ENCODE measurements at places on chromosomes 2 and 18.
A peak's percentile ranks its signal among the peaks of the same experiment; 100 is the strongest.

GRCh38 chr2:153870308-153870707 lies 1.4 kb upstream of the GALNT13 start:
- H3K4me1 ChIP-seq, result peaks cover 20% of the 10 kb centered on the region
- no peak overlapping the region for H3K4me3 ChIP-seq
- H3K36me3 ChIP-seq, result no peaks in the 10 kb centered on the region
- DNase-seq, result no peak

DNA sequence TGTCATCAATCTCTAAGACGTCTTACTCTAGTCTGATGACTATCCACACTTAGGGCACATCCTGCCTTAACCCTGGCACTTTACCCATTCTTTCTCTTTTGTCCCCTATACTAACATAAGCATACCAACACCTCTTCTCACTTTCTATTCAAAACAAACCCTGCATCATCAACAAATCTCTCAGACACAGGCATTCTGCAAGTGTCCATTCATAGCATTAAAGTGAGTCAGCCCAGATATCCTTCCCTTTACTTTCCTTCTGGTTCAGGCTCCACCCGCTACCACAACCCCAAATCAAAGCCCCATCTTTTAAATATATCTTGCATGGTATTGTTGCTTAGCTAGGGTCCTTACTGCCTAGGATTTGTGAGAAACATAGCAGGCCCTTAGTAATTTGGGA lies 3.8 kb downstream of the GRB14 start:
- H3K27ac ChIP-seq, result no peak overlapping the region
- no peaks in the 10 kb centered on the region for H3K27me3 ChIP-seq
- no peak for DNase-seq
- H3K36me3 ChIP-seq, result no peaks in the 10 kb centered on the region

DNA sequence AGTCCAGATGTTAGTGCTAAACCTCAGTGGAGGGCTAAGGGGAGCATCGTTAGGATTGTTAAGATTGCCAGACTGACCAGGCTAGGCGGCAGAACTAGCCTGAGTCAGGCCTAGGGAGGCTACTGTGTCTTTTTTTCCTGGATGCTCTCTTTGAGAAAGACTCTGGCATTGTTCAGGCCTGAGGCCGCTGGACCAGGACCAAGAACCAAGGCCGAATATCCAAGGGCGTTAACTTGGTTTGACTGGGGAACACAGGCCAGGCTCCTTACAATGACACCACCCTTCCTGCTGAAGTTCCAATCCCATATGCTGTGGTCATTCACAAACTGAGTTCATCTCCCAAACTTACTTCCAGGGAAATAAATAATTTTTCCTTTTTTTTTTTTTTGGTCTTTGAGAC lies 10.6 kb downstream of the HTRA2 start:
- no peaks in the 10 kb centered on the region for H3K27me3 ChIP-seq
- no peaks in the 10 kb centered on the region for H3K36me3 ChIP-seq
- no peak overlapping the region for H3K27ac ChIP-seq
- DNase-seq, result no peak
- no peaks in the 10 kb centered on the region for H3K4me1 ChIP-seq
- no peak overlapping the region for H3K4me3 ChIP-seq

- peak overlapping the region; percentile 39 for H3K27ac ChIP-seq
- peaks cover 13% of the 10 kb centered on the region for H3K4me1 ChIP-seq
- no peaks in the 10 kb centered on the region for H3K27me3 ChIP-seq
- no peak for DNase-seq
These were observed 83.0 kb downstream of the NPAS2 start for GRCh38 chr2:100902817-100903405.

DNA sequence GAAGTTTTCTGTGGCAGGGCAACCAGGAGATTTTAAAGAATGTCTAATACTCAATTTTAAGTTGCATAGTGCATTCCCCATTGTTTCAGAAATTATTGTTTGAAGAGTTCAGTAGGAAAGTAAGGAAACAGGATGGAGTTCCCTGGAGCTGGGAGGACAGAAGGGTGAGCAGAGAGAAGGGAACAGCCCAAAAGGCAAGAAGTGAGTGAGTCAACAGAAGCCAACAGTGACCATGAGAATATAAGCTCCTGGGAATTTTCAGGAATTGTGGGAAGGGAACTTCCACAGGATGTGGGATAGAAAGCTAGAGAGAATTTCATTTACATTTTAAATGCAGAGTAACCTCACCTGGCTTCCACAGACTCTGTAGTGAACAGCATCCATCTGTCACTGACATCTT lies 268.1 kb upstream of the ATP5MC3 start:
- no peaks in the 10 kb centered on the region for H3K36me3 ChIP-seq
- no peaks in the 10 kb centered on the region for H3K27me3 ChIP-seq
- H3K27ac ChIP-seq, result no peak overlapping the region
- no peak overlapping the region for H3K4me3 ChIP-seq

DNA sequence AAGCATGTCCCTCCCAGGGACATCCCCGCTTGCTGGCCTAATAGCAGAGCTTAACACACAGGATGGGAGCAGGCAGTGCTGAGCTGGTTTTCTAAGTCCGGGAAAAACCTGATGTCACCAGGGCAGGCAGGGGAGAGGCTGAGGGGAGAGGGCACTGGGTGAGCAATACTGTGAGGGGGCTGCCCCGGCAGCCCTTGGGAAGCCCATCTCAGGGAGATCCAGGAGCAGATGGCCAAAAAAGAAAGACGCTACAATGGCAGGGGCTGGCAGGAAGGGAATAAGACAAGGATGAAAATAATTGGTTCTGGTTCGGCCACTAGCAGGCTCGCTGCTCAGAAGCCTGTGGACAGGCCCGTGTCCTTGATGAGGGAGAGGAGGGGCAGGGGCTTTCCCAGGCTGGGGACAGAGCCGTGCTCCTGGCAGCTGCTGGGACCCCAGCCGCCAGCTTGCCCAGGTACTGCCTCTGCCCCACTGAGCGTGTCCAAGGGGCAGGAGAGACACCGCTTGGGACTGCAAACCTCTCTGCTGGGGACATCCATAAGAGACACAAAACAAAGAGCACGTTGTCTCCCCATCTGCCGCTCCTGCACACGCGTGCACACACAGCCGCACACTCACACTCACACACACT lies 30.2 kb downstream of the SMAD7 start:
- H3K4me1 ChIP-seq, result peaks cover 46% of the 10 kb centered on the region
- no peaks in the 10 kb centered on the region for H3K27me3 ChIP-seq
- H3K27ac ChIP-seq, result peak overlapping the region; percentile 7
- no peak overlapping the region for H3K4me3 ChIP-seq
- peak; percentile 53 for DNase-seq
- H3K36me3 ChIP-seq, result peaks cover 12% of the 10 kb centered on the region

DNA sequence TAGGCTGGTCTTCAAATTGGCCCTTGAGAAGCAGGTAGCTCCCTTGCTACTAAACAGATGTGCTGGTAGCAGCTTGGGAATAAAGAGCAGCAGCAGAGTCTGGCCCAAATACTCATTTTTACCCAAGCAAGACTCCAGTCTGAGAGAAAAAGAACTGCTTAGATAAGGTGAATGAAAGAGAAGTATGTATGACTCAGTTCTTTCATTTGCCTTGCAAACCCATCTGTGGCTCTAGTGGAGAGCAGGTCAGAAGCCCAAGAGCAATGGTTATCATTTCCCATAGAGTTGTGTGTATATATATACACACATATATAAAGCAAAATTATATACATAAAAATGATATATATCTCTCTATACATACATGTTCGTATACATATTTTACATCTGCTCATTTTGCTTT lies 80.3 kb downstream of the CAMKMT start:
- H3K4me3 ChIP-seq, result no peak overlapping the region
- no peak overlapping the region for H3K27ac ChIP-seq
- H3K36me3 ChIP-seq, result no peaks in the 10 kb centered on the region
- H3K27me3 ChIP-seq, result no peaks in the 10 kb centered on the region
- no peak for DNase-seq

DNA sequence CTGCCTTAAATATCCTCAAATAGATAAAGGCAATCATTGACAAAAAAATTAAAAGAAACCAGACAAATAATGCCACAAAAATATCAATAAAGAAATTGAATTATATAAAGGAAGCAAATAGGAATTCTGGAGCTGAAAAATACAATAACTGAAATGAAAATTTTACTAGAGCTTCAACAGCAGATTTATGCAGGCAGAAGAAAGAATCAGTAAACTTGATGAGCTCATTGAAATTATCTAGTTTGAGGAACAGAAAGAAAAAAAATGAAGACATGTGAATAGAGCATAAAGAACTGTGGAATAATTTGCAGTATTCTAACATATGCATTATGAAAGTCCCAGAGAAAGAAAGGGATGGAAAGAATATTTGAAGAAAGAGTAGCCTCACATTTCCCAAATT lies 41.9 kb upstream of the ZCCHC2 start:
- no peak for DNase-seq
- no peaks in the 10 kb centered on the region for H3K36me3 ChIP-seq
- H3K4me3 ChIP-seq, result no peak overlapping the region
- H3K27ac ChIP-seq, result no peak overlapping the region

DNA sequence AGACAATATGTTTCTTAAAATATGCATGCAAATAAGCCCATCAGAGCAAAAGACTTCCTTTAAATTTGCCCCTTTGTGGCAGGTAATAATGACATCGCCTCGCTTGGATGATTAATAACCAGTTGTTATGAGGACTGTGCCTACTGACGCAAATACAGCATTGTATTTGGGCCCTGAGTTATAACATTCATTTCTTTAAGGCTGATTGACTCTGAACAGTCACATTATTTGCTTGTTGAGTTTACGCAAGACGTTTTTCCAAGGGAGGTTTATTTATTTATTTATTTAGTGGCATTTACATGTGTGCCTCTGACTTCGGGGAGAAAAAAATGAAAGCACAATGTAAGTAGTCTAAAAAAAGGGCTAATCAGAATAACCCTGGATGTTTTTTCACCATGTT lies 88.3 kb downstream of the SLC8A1 start:
- H3K27ac ChIP-seq, result peak overlapping the region; percentile 73
- H3K4me3 ChIP-seq, result peak overlapping the region; percentile 40
- no peaks in the 10 kb centered on the region for H3K27me3 ChIP-seq
- H3K36me3 ChIP-seq, result no peaks in the 10 kb centered on the region

DNA sequence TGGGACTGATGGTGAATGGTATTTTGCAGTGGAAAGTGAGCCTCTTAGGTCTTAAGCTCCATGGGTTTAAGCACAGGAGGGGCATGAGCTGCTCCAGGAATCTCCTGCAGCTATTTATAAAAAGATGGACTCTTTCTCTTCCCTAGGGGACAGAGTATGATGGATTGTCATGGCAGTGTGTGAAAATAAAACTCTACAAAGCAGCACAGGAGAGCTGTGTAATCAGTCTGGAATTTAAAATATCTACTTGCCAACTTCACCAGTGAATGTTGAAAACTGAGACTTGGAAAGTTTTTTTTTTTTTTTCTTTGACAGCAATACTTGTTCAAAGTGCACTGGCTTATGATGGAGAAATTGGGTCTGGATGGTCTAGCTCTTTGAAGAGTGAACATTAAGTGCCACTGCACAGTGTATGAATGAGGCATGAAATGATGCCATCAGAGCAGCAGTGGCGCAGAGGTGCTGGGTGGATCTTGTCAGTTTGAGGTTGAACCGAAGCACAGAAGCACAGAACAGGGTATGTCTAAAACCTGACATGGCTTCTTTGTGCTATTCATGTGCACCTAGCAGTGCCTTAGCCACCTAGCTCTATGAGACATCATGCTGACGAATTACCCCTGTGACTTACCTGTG lies 245.4 kb downstream of the PTPRM start:
- no peak overlapping the region for H3K4me3 ChIP-seq
- no peak overlapping the region for H3K27ac ChIP-seq
- no peak for DNase-seq
- H3K4me1 ChIP-seq, result peaks cover 14% of the 10 kb centered on the region
- no peaks in the 10 kb centered on the region for H3K27me3 ChIP-seq
